ENCODE measurements at places on chromosomes 3 and 15.

GRCh38 chr3:32448686-32449474, 53.8 kb downstream of the CMTM6 start:
- DNase-seq = no peak

- DNase-seq = peak; percentile 4
Measured at GRCh38 chr15:70853318-70853972, 512 bp downstream of the LARP6 start.

- DNase-seq = no peak
Measured at GRCh38 chr3:42656680-42657610, 3.4 kb downstream of the ZBTB47 start.

GRCh38 chr3:179021119-179021903, 50.3 kb downstream of the ZMAT3 start:
- DNase-seq = no peak

DNA sequence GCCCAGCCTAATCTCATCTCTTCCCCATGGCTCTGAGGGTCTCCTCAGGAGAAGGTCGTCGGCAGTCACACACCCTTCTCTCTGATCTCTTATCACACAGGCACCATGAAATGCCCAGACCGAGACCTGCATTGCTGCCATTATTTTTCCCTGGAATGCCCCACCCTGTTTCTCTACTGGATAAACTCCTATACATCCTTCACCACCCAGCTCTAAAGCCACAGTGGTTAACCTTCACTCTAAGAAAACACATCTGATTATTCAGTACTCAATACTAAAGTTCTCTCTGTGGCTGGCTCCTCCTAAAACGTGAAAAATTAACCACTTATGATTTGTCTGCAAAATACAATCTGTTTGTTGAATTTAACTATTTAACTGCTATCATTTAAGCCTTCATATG, 43.3 kb downstream of the RORA start:
- DNase-seq = no peak

DNA sequence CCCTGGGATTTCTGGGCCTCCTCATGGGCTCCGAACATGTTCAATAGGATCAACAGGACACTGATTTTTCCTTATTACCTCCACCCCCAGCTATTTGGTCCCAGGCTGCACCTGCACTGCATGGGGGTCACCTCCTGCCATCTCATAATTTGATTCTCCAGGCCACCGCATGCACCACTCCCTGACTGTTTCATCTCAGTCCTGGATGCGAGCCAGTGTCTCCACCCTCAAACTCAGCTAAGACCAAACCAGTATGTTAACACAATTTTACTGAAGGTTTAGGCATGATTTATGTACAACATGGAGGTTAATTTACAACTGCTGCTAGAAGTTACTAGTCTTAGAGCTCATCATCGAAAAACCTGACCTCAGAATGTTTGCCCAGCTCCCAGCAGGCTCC, 249.5 kb downstream of the UACA start:
- DNase-seq = no peak

DNA sequence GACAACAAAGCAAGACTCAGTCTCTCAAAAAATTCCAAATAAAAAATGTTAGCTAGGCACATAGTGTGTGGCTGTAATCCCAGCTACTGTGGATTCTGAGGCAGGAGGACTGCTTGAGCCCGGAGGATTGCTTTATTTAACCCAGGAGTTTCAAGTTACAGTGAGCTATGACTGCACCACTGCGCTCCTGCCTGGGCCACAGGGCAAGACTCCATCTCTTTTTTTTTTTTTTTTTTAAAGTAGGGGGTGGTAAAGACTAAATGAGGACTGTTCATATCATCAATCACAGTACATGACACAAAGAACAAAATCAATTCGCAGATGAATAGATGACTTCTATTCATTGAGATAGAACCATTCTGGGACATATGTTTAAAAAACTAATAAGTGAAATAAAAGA, 48.1 kb downstream of the ACAP2 start:
- no peak for DNase-seq

DNA sequence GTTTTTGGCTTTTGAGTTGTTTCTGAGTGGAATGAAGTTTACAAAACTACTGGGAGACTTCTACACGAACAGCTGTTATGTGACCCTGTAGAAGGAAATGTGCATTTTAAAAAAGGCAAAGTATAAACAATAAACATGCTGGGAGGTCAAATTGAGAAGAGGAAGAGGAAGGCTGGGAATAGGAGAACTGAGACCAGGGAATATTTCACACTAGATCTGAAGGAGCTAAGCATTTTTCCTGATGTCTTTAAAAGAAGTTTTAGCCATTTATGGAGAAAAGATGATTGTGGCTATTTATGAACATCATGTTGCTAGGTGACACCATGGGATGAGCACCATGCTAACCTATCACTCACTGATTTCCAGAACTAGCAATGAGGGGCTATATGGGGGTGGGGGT, 76.3 kb upstream of the FAM98B start:
- DNase-seq = no peak

DNA sequence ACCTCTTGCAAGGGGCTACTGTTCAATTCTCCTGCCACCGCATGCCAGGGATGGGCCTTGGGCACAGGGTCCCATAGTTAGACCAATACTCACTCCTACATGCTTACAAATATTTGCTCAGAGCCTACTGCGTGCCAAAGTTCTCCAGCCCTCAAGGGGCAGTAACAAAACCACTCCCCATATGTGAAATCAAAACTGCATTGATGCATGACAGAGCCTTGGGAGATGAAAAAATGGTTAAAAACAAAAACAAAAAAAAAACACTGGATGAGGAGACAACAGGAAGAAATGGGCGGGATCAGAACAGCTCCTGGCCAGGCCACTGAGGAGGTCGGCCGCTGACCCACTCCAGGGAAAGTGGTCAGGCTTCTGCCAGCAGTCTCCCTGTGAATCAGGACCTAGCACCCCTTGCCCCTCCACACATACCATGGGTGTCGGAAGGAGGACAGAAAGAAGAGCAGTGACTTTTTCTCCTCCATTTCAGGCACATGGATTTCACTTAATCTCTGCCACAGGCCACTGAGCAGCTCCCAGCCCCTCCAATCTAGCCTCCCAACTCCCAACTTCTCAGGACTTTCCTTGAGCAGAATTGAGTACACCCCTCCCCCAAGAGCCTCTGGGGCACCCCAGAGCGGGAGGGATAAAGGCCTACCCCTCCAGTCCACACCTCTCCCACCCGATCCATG, 2.8 kb downstream of the PLXNB1 start:
- no peak for DNase-seq

DNA sequence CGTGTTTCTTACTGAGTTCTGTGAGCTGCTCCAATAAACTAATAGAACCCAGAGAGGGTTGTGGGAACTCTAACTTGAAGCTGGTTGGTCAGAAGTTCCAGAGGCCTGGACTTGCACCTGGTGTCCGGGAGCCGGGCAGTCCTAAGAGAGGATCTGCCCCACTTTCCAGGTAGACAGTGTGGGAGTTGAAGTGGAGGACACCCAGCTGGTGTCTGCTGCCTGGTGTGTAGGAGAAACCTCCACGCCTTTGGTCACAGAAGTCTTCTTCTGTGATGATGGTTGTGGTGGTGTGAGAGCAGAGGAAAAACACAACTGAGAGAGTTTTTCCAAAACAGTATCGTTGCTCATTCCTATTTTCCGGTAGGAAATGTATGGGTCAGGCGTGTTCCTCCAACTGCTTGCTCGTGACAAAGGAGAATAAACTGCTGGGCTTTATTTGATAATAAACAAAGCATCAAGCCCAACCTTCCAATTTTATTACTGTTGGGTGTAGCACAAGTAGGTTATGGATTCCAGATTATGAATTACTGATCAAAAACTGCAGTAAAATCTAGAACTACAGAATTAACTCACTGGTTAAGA, 137.0 kb downstream of the KLF13 start:
- DNase-seq = no peak

DNA sequence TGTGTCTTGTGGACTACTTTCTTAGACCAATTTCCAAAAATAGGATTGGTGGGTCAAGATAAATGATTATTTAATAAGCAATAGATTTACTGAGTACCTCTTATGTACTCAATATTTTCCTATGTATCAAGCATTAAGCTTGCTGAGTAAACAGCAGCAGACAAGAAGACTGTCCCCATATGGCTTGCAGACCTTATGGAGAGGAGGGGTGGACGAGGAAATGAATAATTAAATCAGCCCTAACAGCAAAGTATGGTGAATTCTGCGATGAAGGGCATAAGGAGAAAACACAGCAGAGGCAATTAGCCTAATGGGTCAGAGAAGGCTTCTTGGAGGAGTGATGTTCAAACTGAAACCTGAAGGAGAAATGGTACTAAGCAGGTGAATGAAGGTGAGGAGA, 45.1 kb downstream of the ACP3 start:
- DNase-seq = no peak

- DNase-seq = no peak
Measured at GRCh38 chr15:29044503-29044901, 158.7 kb downstream of the APBA2 start.

DNA sequence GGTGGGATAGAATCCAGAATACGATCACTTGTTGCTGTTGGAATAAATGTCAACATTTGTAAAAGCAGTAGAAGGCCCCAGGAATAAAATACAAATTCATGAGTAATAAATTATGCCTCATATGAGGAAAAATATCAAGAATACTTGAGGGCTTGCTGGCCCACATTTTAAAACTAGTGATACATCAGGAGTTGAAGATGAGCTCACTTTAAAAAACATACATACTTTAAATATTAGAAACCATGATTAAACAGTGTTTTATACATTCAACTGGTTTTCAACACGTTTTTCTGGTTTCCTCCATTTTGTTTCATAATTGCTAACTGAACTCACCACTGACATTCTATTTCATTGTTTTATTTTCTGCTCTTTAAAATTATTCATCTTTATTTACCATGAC, 141.4 kb downstream of the TFG start:
- no peak for DNase-seq

GRCh38 chr3:177150970-177151627, 46.2 kb downstream of the TBL1XR1 start:
- DNase-seq = no peak

GRCh38 chr15:31004220-31004733, 12.8 kb upstream of the MTMR10 start:
- DNase-seq = no peak

- DNase-seq = no peak
Measured at GRCh38 chr15:92909136-92909781, 9.1 kb downstream of the CHD2 start.

DNA sequence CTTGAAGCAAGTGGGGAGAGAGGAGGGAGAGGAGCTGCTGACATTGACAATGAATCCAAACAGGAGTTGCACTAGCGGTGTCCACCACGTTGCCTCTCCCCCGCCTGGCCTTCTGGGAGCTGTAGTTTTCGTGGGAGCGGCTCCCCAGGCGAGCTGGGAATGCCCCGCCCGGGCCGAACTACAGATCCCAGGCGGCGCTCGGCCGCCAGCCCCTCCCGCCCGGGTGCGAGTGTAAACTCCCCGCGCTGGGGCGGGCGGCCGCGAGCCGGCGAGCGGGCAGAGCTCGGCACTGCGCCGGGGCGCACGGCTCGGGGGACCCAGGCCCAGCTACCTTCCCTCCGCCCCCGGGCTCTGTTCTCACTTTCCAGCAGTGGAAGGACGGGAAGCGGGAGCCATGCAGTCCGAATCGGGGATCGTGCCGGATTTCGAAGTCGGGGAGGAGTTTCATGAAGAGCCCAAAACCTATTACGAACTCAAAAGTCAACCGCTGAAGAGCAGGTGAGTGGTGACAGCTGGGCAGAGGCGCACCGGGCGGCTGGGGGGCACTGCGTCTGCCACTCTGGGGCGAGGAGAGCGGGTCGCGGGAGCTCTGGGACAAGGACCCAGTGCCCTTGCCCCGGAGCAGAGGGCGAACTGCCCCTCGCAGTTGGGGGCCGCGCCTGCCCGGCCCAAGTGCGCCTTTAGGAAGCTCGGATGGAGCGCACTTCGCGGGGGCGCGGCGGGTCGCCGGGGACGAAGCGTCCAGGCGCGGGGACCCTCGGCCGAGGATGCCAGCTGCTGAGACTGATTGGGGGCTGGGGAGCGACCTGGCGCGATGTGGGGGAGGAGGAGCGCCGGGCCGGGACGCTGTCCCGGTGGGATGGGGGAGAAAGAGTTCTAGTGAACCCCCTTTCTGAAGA, at the start of gene MITF:
TSS of gene MITF (plus strand) at position 261 of the 899 bp plus-strand sequence. CDS start at position 395, 134 bp downstream.
- no peak for DNase-seq

DNA sequence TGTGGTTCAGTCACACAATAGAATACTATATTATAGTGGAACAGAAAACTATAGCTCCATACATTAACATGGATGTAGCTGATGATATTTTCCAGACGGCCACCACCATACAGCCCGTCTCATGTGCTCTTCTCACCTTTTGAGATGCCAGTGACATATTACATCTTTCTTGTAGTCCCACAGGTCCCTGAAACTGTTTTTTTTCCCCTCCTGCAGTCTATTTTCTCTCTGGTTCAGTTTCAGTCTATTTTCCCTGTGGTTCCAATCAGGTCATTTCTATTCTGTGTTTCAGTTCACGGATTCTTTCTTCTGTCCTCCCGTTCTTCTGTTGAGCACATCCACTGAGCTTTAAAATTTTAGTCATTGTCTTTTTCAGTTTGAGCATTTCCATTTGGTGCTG, 72.2 kb downstream of the PPCDC start:
- DNase-seq = no peak
